ENCODE measurements at places on chromosomes 4 and X.

DNA sequence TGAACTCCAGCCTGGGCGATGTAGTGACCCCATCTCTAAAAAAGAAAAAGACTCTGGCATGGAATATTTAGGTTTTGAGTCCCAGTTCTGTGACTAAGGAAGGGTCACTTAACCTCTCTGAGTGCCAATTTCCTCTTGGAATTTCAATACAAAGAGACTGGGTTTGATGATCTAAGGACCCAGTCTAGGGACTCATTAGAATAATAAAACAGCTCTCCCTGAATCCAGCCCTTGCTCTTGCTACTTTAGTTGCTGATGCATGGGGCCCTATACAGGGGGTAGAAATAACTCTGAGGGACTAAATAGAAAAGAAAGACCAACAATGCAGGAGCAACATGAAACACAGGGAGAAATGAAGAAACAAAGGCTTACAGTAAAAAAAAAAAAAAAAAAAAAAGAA, 12.6 kb downstream of the C4orf54 start:
- DNase-seq: no peak

DNA sequence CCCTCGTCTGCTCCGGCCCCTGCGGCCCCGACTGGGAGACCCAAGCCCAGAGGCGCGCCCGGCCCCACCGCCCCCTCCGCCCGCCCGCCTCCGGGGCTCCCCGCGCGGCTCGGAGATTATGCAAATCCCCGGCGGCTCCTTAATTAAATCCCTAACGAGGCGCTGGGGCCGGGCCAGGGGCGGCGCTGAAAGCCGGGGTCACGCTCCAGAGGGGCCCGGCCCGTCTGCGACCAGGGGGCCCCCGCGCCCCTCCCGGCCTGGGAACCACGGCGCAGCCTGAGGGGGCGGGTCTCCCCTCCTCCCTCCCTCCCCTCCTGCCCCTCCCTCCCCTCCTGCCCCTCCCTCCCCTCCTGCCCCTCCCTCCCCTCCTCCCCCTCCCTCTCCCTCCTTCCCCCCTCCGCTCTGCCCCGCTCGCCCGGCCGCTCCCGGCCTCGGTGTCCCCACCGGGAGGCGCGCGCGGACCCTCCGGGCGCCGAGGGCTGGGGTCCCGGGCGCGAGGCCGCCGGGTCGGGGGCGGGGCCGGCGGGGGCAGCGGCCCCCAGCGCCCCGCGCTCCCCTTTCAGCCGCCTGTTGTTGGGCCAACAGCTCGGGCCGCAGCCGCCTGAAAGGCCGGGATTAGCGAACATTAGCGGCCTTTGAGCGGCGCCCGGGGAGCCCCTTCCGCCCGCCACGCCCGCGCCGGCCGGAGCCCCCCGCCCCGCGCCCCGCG, 25.9 kb upstream of the FGFR3 start:
- DNase-seq: no peak

GRCh38 chr4:27096142-27096824, 235.6 kb downstream of the STIM2 start:
- DNase-seq: no peak

- DNase-seq: no peak
Observed at GRCh38 chr4:2757426-2757825, 1.3 kb upstream of the TNIP2 start.

GRCh38 chrX:153614818-153615217, 15.9 kb upstream of the CCNQ start:
- no peak for DNase-seq

DNA sequence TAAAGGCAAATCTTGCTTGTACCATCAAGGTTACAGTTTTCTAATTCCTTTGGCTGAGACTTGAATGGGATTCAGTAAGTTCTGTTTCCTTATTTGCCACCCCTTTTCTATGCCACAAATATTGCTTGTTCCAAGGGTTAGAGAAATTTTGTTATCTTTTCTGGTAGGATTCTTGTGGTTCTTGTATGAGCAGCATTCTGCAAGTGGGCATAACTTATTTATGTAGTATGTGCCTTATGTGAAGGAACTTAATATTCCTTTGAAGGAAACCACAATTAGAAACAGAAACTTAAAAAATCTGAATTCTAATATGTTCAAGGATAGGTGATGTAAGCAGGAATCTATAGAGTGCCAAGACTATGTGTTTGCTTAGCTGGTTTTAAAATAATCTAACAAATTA, 53.1 kb upstream of the TSPAN5 start:
- no peak for DNase-seq
